ENCODE measurements at places on chromosomes 11 and 22. TPM values are rescaled to one million over a fixed set of nuclear protein-coding genes. Genes with fewer than 3 reads are reported as not detected.

Gene LARGE2
- total RNA-seq = 0.16 TPM

Gene SCARF2
- total RNA-seq = 1.6 TPM

Gene C2CD3
- total RNA-seq = 25.8 TPM

Gene PYGM
- 3.5 TPM for total RNA-seq

Gene GGT1
- total RNA-seq = 3.0 TPM

Gene KRTAP5-7
- 1.5 TPM for total RNA-seq

Gene CCDC15
- 2.2 TPM for total RNA-seq

Gene ANO5
- 9.1 TPM for total RNA-seq

Data from motor neuron (in vitro differentiated cells).